ENCODE measurements at places on chromosomes 11 and 22.

DNA sequence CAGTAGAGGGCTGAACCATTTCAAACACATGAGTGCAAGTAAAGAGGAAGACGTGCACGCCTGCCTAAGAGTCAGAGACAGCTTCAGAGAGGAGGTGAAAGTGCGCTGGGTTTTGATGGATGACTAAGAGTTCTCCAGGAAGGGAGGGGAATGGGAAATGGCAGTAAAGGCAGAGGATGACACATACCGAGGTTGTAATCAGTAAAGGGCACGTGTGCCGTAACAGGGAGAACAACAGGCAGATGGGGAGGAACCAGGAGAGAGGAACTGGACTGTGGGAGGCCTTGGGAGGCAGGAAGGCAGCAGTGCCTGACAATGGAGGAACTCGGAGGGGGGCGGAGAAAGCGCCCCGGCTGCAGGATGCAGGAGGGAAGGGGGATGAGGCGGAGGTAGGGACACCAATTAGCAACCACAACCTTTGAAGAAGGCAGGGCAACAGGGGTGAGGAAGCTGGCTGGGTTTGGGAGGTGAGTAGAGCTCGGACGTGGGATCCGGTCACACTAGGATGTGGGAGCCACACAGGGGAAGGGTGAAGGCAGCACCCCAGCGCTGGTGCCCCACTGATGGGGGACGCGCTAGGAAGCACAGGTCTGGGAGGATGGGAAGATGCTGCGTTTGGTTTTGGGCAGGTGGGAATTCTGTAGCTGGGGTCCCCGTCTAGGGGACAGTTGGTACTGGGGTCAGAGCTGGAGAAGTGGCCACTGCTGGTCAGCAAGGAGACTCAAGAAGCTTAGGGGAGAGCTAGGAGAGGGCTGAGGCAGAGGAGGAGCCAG is 67.4 kb downstream of the SCUBE1 start:
- no peak overlapping the region for H3K4me3 ChIP-seq
- H3K36me3 ChIP-seq = no peaks in the 10 kb centered on the region
- H3K27ac ChIP-seq = no peak overlapping the region
- H3K27me3 ChIP-seq = peaks cover 4% of the 10 kb centered on the region

GRCh38 chr11:12276356-12276755 is 101.0 kb upstream of the PARVA start:
- no peak overlapping the region for H3K4me3 ChIP-seq
- no peaks in the 10 kb centered on the region for H3K4me1 ChIP-seq
- H3K27me3 ChIP-seq = no peaks in the 10 kb centered on the region

GRCh38 chr11:66247295-66247694 is 21.1 kb upstream of the RAB1B start:
- H3K27ac ChIP-seq = peak overlapping the region; percentile 24
- no peaks in the 10 kb centered on the region for H3K36me3 ChIP-seq
- H3K27me3 ChIP-seq = no peaks in the 10 kb centered on the region
- no peaks in the 10 kb centered on the region for H3K4me1 ChIP-seq
- no peak for DNase-seq
- no peak overlapping the region for H3K4me3 ChIP-seq

GRCh38 chr11:76762867-76763572 is 20.1 kb upstream of the TSKU start:
- DNase-seq = no peak
- H3K36me3 ChIP-seq = no peaks in the 10 kb centered on the region
- H3K27me3 ChIP-seq = peaks cover 17% of the 10 kb centered on the region
- H3K4me1 ChIP-seq = peaks cover 4% of the 10 kb centered on the region
- no peak overlapping the region for H3K4me3 ChIP-seq

- no peak overlapping the region for H3K27ac ChIP-seq
- H3K27me3 ChIP-seq = peaks cover 36% of the 10 kb centered on the region
- no peak overlapping the region for H3K4me3 ChIP-seq
- no peaks in the 10 kb centered on the region for H3K36me3 ChIP-seq
- no peaks in the 10 kb centered on the region for H3K4me1 ChIP-seq
- no peak for DNase-seq
These were observed 7.6 kb upstream of the RBFOX2 start for GRCh38 chr22:36036167-36036624.

- no peaks in the 10 kb centered on the region for H3K36me3 ChIP-seq
- no peaks in the 10 kb centered on the region for H3K4me1 ChIP-seq
- H3K4me3 ChIP-seq = no peak overlapping the region
- no peak for DNase-seq
- no peak overlapping the region for H3K27ac ChIP-seq
These were observed 36.6 kb upstream of the UBASH3B start for GRCh38 chr11:122618927-122619326.

Measured in natural killer cell treated with Interleukin-12 subunit alpha and Interleukin-12 subunit beta and Interleukin-15 and Interleukin-18, amount 100 ng/mL, for 72 hours (primary cell).